ENCODE measurements at places on chromosomes 1 and 21.

GRCh38 chr1:239174880-239175279, 211.5 kb upstream of the CHRM3 start:
- DNase-seq = no peak

GRCh38 chr1:42784946-42785693, at the start of gene TMEM269:
Gene TMEM269, plus strand, starts transcription at chr1:42784991. Its CDS starts 4,903 bp downstream, at chr1:42789894.
- DNase-seq = no peak

- DNase-seq = no peak
Observed at GRCh38 chr1:210937846-210938245, 196.1 kb downstream of the KCNH1 start.

- no peak for DNase-seq
Observed at GRCh38 chr1:28926629-28927265, 12.4 kb downstream of the EPB41 start.

DNA sequence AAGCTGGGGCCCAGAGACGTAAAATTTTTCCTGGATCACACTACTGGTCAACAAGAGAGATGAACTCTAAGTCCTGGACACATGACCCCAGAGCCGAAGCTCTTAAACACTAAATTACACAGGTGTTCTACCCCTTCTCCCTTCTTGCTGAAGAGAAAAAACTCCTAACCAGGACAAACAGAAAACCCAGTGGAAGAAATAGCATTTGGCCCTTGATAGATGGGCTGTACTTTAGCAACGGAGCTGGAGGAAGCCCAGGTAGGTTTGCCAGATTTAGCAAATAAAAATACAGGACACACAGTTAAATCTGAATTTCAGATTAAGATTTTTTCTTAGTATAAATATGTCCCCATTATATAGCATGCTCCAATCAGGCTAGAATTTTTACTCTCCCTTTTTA, 72.7 kb downstream of the DIRAS3 start:
- no peak for DNase-seq

DNA sequence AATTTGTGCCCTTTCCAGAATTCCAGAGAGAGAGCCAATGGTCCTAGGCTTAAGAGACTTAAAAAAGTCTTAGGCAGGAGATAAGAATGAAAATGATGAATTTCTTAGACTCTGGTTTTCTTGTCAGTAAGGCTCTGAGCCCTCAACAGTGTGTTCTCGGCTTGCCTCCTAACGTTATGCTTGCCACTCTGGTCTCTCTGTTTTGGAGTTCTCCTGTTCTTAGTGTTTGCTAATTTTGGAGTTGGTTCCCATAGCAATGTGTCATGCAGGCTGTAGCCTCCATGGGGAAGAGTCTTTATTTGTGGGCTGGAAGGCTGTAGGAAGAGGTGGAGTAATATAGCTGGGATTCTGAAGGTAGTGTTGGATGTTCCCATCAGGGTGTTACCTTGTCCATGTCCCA, 19.9 kb downstream of the TBX19 start:
- DNase-seq = no peak

- DNase-seq = no peak
Observed at GRCh38 chr1:81125672-81126071, 675.1 kb upstream of the ADGRL2 start.

DNA sequence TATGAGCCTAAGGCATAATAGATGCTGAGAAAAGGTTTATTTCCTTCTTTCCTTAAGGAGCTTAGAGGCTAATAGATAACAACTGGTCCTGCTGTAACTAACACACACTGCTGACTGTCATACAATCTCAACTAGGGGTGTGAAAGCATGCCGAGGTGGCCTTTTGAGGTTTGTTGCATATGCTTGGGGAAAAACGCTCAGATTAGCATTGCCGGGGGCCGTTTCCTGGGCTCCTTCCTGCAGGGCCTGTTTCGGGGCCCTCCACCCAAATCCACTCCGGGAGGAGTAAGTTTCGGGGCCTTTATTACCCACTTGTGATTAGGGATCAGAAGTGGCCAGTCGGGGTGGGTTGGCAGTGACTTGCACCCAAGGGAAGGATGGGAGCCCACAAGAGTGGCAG, 27.2 kb upstream of the RCSD1 start:
- DNase-seq = no peak

DNA sequence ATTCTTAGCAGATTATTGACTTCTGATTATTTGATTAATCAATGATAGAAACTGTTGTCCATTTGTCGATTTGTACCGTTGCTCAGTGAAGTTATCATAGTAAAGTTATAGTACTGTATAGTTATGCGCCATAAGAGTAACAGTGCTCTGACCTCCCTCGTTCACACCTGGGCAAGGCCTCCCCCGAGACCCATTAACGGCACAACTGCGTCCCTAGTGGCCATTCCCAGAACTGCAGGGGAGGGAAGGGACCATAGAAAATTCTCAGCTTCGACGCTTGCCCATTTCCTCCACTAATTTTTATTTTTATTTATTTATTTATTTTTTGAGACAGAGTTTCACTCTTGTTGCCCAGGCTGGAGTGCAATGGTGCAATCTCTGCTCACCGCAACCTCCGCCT, 334.4 kb downstream of the DSCAM start:
- no peak for DNase-seq

- no peak for DNase-seq
Observed at GRCh38 chr1:99886841-99887240, 36.7 kb downstream of the AGL start.

DNA sequence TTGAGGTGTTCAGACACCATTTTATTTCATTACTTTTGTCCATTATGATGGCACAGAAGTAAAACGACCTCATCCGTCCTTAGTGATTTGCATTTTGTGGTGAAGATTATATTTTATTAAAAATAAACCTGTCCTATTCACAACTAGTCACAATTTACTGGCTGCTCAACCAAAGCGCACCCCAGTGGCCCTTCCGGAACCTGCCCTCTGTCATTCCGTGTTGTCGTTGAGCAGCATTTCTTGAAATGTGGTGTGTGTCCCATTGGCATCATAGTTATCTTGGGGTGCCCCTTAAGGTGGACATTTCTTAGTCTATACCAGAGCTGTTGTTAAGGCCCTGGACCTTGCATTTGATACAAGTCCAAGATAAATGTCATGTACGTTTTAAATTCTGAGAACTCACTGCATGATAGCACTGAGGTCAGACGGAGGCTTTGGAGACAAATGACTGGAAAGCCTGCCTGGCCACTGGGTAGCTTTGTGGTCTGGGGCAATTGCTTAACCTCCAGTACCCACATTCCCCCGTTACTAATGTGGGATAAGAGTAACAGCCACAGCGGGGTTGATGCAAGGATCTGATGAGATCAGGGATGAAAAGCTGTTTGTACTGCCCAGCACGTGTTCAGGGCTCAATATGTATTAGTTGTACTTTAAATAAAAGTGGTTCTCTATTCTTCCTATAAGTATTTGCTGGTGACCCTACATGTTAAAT, 36.2 kb downstream of the BACH1 start:
- DNase-seq = no peak

DNA sequence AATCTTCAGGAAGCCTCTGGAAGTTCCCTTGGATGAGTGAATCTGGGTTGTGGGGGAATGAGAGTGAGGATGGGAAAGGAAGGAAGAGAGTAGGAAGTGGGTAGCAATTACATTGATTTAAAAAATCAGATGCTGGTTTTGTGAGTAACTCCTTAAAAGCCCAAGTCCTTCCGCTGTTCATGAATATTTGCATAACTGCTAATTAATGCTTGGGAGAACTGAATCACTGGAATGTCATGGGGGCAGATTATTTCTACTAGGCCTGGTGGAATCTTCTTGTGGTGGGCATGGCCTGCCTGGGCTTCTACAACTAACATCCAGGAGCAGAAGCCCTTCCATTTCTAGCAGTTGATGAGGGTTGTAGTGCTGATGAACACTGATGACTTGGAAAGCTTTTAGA, 52.7 kb downstream of the FASLG start:
- DNase-seq = no peak

DNA sequence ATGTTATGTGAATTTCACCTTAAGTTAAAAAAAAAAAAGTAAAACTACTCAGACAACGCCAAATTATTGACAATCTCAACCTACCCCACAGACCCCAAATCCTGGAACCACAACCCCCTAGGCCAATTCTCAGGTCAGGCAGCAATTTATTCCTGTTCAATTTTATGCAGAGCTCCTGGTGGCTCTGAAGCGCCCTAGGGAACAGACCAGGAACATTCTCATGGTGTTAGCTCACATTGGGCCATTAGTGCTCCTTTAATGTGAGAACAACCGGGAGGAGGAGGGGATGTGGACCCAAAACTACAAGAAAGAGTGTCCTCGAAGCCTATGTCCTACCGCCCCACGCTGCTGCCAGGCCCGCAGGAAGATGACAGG, 403 bp upstream of the PSEN2 start:
- DNase-seq = no peak

- no peak for DNase-seq
Observed at GRCh38 chr1:158283965-158284364, 5.8 kb upstream of the CD1C start.

DNA sequence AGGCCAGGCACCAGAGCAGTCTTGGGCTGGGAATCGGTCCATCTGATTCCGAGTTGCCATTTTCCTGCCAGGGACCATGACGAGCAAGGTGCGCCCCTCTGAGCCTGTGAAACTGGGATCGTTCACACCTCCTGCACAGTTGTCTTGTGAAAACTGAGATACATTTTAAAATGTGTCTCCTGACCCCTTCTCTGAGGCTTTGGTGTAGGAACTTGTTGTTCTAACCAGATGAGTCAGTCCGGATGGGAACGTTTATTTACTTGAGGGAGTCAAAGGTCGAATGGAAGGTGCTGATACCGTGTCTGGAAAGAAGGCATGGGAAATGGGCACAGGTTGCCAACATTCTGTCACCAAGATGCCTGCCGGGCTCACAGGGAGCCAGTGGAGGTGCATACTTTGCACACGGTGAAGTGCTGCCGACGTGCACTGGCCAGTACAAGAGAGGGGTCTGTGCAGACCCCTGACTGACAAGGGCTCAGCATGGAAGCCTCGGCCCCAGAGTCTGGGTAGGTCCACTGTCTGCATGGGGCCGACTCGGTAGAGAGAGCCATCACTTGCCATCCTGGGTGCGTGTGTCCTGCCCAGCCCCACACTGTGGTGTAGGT, 7.4 kb upstream of the KCNN3 start:
- no peak for DNase-seq

GRCh38 chr1:6625584-6626149, 999 bp downstream of the THAP3 start:
- DNase-seq = no peak

DNA sequence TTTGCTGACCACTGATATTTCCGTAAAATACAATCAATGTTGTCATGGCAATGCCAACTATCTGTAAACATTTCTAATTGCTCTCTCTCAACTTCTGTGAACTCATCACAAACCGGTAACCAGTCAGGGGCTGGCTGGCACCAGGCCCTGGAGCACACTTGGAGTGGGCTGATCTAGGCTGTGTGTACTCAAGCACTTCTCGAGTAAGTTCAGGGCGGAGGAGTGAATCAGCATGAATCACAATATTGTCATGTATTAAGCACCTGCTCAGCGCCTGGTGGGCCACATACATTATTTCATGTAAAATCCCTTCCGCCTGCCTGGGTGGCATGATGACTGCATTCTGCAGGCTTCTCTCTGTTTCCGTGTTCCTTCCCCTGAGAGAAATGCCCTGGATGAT, 212.4 kb downstream of the FOXD2 start:
- peak; percentile 88 for DNase-seq

DNA sequence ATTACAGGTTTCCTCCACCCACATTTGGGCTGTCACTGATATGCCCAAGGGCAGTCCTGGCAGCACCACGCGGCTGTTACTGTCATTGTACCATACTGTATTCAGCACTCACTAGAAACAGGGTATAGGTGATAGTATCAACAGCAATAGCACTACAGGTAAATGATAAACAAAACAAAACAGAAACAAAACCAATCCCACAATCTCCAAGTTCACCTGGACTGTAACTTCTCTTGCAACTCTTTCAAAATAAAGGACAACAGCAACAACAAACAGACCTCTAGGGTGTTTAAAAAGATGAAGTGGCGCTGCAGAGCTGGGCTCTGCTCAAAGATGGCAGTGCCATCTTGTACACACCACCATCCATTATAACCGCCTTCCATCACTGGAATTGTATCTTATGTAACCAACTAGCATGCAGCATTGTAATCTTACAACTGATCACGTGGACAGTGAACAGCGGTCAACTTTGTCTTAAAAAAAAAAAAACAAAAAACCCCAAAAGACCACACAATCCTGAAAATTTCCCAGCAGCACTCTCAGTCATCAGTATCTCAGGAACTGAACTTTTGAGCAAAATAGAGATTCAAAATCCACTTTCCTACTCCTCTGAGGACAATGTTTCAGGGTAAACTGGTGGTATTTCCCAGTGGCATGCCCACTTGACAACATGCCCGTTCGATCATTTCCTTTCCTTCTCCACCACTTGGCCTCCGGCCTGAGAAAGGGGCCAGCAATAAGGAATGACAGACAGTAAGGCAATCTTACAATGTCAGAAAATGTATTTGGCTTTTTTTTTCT, 3.8 kb downstream of the IRF2BP2 start:
- no peak for DNase-seq

- no peak for DNase-seq
Observed at GRCh38 chr1:30535595-30536325, 187.6 kb downstream of the MATN1 start.

- no peak for DNase-seq
Observed at GRCh38 chr1:188590641-188591040, 1761.9 kb downstream of the PLA2G4A start.

GRCh38 chr1:89706700-89707012, 73.7 kb downstream of the LRRC8C start:
- no peak for DNase-seq

GRCh38 chr1:52195161-52195560, 53.3 kb downstream of the ZFYVE9 start:
- no peak for DNase-seq

DNA sequence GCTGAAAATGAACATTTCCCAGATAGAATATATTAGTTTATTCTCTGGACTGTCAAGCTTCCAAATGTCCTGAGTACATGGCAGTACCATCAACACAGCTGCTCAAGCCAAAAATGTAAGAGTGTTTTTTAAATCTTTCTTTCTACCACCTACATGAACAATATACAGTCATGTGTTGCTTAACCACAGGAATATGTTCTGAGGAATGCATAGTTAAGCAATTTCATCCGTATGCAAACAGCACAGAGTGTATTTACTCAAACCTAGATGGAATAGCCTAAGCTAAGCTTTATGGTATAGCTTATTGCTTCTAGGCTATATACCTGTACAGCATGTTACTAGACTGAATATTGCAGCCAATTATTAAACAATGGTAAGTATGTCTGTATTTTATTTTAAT, 561.9 kb upstream of the ADGRL4 start:
- no peak for DNase-seq

DNA sequence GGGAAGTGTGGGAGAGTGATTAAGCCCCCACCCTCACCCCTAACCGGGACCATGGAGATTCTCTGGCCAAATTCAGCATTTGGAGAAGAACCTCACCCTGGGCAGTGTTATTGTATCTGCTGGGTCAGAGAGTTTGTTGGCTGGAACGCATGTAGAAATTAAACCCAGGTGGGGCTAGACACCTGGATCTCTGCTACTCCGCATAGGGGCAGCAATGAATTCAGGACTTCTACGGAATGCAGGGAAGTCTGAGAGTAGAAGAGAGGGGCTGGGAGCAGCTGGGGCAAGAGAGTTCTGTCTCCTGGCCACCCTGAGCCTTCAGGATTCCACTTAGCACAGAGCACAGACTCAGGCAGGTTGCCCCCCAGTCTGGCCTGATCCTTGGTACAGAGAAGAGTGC, 3.6 kb upstream of the CRABP2 start:
- DNase-seq = no peak

Measured in RWPE2 (cell line).